ENCODE measurements at places on chromosomes 7 and 10.

- DNase-seq = no peak
Measured at GRCh38 chr7:145624618-145625017, 492.0 kb upstream of the CNTNAP2 start.

DNA sequence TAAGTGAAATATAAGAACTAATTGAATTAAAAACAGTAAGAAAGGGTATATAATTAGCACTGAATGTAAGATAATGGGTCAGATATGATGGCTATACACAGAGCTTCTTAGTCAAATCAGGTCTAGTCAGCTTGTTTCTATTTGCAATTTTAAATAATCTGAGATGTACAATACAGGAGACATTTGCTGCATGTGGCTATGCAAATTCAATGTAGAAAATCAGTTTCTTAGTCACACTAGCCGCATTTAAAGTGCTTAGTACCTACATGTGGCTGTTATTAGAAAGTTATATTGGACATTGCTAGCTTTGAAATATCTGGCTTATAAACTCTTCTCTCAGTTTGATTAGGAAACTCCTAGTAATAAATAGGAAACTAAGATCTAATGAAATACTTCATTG is 25.3 kb downstream of the CCDC7 start:
- no peak for DNase-seq

GRCh38 chr7:156620291-156620675 is 20.3 kb upstream of the RNF32 start:
- DNase-seq = no peak

DNA sequence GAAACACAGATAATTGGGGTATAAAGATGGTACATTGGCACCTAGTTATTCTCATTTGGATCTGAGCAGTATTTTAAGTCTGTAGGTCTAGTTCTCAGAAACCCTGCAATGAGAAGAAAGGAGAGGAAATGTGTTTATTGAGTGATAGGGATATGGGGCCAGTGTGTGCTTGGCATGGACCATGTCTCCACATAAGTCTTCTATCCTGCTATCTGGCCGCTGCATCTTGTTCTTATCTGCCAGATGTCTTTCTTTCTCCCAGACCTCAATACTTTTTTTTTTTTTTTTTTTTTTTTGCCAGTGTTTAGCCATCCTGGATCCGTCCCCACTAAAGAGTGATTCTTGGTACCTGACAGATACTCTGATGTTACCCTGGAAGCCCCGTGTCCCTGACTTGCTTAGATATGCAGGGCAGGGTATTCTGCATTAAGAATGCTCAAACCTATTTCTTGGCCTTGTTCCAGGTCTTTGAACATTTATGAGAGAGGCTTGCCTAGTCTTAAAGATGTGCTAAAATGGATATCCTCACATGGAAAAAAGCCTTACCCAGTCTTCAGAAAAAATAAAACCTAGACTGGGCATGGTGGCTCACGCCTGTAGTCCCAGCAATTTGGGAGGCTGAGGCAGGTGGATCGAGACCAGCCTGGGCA is 10.0 kb downstream of the MTURN start:
- DNase-seq = no peak

- peak; percentile 81 for DNase-seq
Measured at GRCh38 chr7:90412458-90413184, 9.4 kb downstream of the CLDN12 start.

DNA sequence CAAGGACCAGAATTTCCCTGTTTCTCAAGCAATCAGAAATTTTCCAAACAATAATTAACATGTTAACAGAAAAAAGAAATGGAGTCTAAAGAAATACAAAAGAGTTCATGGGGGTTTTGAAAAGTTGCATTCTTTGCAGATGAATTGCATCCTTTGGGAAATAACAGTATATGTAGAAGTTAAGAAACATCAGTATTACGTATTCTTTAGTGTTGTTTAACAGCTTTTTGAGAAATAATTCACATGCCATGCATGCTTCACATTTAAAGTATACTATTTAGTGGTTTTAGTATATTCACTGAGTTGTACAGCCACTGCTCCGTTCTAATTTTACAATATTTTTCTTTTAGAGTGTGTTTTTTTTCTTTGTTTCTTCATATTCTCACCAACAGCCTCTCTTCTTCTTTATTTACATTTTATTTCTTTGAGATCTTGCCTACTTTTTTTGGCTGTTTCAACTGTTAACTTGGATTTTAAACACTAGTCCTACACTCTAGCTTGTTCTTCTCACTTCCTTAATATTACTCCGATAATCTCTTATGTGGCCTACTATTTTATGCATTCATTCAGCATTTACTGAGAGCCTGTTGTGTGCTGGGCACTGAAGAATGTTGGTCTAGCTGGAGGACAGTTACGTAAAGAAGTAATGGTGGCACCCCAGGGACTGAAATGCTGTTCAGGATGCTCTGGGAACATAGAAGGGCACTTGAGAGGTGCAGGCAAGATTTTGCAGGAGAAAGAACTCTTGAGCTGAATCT is 330.1 kb downstream of the EXOC4 start:
- DNase-seq = no peak

DNA sequence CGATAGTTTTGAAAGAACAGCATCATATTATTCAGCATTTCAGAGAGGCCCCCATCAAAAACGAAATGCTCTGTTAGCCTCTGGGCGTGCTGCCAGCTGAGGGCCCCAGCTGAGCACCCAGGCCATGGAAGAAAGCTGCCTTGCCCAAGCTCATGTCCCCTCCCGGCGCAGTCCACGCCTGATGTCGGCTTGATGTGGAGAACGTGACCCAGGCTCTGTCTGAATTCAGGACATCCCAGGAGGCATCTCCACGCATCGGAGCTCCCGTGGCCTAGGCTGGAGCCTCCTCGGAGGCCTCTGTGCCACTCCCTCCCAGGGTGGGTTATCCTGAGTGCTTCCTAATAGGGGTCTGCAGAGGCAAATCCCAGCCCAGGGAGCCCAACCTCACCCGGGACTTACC is 218.3 kb upstream of the AKR1E2 start:
- DNase-seq = no peak

DNA sequence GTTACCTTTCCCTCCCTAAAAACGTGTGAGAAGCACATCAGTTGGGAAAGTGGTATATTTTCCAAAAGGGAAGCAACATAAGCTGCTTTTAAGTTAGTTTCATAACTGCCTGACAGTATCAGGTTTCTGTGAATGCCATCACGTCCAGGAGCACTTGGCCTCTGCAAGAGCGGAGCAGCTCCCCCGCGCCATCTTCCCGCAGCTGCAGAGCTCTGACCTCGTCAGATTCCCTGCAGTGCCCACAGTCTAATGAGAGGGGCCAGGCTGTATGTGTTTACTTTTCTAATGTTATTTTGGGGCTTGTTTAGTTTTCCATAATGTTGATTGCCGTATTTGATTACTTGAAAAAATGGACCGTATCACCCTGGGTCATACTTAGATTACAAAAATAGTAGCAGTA is 74.2 kb downstream of the MGMT start:
- no peak for DNase-seq

- DNase-seq = no peak
Measured at GRCh38 chr10:25701652-25702051, 232.4 kb upstream of the MYO3A start.

- DNase-seq = no peak
Measured at GRCh38 chr7:51702673-51703072, 386.1 kb upstream of the COBL start.

DNA sequence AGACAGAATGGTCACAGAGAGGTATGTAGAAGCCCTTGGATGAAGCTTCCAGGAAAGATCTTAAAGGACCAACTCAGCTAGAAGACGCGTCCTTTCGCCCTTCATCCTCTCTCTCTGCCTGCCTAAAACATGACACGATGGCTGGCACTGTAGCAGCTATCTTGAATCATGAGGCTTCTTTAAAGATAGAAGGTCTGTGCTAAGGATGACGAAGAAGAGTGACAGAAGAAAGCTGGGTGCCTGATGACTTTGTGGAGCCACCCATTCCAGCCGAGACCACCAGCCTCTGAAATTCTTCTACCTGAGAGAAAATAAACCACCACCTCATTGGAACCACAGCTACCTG is 25.5 kb downstream of the WDR86 start:
- no peak for DNase-seq

DNA sequence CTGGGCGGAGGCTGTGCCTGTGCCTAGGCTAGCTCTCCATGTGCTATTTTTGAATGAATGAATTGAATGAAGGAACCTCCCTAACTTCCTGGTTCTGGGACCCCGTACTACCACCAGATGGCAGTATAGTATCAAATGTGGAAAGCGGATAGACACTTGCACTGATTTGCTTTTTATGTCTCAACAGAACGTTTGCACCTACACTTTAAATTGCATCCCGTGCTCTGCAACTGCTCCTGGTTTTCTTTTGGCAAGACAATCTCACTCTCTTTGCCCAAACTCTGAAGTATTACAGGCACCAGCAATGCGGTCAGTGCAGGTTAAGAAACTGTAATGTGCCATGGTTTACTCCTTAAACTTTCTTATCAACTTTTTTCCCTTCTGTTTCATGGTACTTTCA is 6.5 kb downstream of the FZD8 start:
- peak; percentile 45 for DNase-seq

GRCh38 chr7:144384555-144385245 is 18.8 kb downstream of the NOBOX start:
- DNase-seq = no peak

- no peak for DNase-seq
Measured at GRCh38 chr10:111999205-111999914, 184.2 kb downstream of the GPAM start.

- no peak for DNase-seq
Measured at GRCh38 chr10:34397324-34397723, 417.8 kb downstream of the PARD3 start.

GRCh38 chr10:119203006-119203405 is 4.4 kb upstream of the GRK5 start:
- no peak for DNase-seq

All from LNCaP clone FGC (cell line).